ENCODE measurements at places on chromosomes 16 and 17.

- DNase-seq = no peak
These were observed at the start of gene MVP for GRCh38 chr16:29820271-29820701. Gene MVP, plus strand, starts transcription at chr16:29820462. Its CDS starts 10,088 bp downstream, at chr16:29830550.

GRCh38 chr17:67675481-67675880 lies 42.3 kb upstream of the NOL11 start:
- DNase-seq = no peak

GRCh38 chr17:48455791-48456190 lies 25.8 kb upstream of the SKAP1 start:
- no peak for DNase-seq

DNA sequence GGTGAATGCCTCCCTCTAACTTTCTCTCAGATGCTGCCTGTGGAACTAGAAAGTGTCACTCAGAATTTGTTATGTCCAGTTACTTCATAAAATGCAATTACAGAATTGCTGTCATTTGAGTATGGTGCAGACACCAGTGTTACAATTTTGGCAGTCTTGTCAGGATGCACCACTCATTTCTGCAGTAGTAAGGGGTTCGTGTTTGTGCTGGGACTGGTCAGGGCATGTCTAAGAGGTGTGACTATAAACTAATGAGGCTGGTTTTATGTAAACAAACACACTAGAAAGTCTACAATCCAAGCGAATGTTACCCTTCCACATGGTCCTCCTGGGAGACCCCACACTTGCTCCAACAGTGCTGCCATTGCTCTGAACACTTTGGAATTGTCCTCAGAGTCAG lies 206.2 kb downstream of the ANKFN1 start:
- no peak for DNase-seq

- DNase-seq = no peak
These were observed 1.6 kb upstream of the KIAA0513 start for GRCh38 chr16:85025781-85026653.

DNA sequence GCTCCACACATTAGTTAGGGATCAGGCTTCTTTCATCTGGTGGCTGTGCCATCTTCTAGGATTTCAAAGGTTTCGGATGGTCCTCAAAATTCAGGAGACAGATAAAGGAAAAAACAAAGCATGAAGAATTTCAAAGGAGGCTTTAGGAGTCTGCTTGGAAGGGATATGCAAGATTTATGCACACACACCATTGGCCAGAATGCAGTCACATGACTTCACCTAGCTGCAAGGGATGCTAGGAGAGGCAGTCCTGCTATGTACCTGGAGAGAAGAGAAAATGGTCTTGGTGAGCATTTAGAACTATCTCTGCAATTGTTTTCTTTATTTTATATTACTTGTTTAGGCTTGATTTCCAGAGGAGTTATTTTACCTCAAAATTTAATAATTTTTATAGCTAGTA lies 174.6 kb downstream of the PCTP start:
- DNase-seq = no peak
